ENCODE measurements at places on chromosomes 4 and X.

GRCh38 chrX:124440695-124441094 lies 94.3 kb downstream of the SH2D1A start:
- DNase-seq: no peak

DNA sequence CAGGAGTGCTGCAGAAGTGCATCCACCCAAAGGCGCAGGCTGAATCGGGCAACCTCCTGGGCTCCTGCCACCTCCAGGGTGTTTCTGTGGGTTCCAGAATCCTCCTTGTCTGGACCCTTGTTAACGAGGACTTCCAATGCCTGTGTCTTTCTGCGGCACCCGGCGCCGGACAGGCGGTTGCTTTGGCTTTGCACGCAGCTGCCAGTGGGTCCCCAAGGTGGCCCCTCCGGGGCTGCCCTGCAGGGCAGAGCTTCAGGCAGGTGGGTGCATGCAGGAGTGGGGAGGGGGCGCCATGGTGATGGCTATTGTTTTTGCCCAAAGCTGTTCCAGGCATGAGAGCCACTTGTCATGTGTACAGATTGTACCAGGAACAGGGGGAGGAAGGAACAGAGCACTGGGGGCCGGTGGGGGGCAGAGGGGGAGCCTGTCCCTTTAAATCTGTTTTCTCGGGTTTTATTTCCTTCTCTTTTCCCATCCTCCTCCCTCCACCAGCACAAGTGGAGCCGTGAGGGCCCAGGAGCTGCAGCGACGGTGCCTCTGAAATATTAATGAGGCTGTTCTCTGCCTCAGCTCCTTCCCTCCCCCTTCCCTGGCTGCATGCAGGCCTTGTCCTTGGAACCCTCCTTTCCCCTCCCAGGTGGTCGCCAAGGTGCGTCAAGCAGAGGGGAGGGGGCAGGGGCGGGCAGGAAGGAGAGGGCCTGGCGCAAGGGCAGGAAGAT lies 13.1 kb downstream of the ATP2B3 start:
- DNase-seq: no peak

DNA sequence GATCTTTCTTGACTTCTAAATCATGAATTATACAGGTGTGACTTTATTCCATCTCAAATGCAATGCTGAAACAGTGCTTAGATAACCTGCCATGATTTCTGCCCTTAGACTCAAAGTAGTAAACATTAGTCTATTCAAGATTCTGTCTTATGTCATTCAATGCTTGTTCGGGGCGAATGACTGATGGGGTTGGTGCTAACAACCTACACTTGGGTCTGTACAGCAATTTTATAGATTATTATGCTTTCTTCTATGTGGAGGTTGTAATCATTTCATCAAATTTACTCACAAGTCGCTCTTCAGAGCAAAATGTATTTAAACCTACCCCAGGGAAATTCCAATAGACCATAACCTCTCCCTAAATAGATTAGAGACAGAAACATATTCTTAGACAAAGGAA lies 1021.5 kb upstream of the GRID2 start:
- DNase-seq: no peak

GRCh38 chr4:152009983-152010709 lies 249.3 kb upstream of the GATB start:
- DNase-seq: no peak

DNA sequence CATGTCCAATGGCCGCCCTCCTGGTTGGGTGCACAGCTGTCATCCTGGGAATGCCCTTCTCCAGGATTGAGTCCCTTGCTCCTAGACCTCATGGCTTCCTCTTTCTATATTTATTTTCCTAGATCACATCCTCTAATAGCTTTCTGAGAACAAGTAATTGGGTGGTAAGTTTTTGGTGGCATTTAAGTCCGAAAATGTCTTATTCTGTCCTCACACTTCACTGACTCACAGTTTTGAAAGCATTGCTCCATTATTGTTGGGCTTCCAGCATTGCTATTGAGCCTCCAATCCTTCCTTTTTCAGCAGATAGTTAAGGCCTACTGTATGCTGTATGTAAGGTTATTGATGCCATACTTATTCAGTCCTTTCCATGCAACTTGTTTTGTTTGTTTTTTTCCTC lies 25.9 kb downstream of the PGM2 start:
- DNase-seq: no peak

- no peak for DNase-seq
Observed at GRCh38 chr4:119955256-119955655, 111.4 kb downstream of the MAD2L1 start.

DNA sequence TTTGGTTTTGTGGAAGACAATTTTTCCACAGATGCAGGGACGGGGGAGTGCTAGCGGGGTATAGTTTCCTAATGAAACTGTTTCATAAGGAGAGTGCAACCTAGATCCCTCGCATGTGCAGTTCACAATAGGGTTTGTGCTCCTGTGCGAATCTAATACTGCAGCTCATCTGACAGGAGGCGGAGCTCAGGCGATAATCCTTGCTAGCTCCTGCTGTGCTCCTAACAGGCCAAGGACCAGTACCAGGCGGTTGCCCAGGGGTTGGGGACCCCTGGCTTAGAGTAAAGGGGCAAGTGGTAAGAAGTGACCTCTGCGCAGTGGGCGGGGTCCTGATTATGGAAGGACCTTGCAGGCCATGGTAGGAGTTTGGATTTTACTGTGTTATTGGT lies 3.8 kb downstream of the SCML1 start:
- DNase-seq: no peak

DNA sequence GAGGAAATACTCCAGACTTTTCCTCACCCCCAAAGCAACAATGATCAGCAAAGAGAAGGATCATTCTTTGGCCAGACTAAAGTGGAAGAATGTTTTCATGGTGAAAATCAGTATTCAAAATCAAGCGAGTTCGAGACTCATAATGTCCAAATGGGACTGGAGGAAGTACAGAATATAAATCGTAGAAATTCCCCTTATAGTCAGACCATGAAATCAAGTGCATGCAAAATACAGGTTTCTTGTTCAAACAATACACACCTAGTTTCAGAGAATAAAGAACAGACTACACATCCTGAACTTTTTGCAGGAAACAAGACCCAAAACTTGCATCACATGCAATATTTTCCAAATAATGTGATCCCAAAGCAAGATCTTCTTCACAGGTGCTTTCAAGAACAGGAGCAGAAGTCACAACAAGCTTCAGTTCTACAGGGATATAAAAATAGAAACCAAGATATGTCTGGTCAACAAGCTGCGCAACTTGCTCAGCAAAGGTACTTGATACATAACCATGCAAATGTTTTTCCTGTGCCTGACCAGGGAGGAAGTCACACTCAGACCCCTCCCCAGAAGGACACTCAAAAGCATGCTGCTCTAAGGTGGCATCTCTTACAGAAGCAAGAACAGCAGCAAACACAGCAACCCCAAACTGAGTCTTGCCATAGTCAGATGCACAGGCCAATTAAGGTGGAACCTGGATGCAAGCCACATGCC lies 89.7 kb downstream of the TET2 start:
- no peak for DNase-seq

GRCh38 chrX:93580634-93581033 lies 92.7 kb downstream of the NAP1L3 start:
- DNase-seq: no peak

DNA sequence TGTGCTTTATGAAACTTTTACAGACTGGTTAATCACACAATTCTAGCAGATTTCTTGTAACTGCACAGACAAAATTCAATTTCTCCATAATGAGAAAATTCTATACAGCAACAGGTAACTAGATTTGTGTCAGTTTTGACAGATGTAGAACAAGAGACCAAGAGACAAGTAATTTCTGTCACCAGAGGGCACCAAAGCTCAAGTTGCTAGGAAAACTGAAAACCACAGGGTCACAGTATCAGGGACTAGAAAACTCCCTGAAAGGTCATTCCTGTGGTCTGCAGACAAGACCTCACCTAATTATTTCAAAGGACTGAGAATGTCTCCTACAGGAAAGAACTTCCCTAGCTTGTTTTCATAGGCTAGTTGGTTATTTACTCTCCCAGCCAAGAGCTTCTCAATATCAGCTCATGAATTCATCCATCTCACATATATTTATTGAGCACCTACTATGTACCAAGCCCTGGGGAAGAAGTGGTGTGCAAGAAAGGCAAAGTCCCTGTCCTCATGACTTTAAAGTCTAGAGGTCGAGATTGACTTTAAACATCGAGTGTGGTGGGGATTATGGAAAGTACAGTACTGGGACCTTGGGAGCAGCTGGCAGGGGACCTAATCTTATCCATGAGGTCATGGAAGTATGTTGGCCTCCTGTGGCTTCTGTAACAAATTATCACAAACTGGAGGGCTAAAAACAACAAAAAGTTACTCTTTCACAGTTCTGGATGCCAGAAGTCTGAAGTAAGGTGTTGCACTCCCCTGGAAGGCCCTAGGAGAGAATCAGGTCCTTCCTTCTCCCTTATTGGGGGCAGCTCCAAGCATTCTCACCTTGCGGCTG lies 47.8 kb upstream of the SETD7 start:
- no peak for DNase-seq

Measured in heart right ventricle (tissue), 16 donors.